ENCODE measurements at places on chromosomes 1 and 21.

- no peak for DNase-seq
These were observed 243.9 kb downstream of the FOXD2 start for GRCh38 chr1:47681735-47682134.

GRCh38 chr1:109969907-109970306 is 14.7 kb upstream of the AHCYL1 start:
- no peak for DNase-seq

DNA sequence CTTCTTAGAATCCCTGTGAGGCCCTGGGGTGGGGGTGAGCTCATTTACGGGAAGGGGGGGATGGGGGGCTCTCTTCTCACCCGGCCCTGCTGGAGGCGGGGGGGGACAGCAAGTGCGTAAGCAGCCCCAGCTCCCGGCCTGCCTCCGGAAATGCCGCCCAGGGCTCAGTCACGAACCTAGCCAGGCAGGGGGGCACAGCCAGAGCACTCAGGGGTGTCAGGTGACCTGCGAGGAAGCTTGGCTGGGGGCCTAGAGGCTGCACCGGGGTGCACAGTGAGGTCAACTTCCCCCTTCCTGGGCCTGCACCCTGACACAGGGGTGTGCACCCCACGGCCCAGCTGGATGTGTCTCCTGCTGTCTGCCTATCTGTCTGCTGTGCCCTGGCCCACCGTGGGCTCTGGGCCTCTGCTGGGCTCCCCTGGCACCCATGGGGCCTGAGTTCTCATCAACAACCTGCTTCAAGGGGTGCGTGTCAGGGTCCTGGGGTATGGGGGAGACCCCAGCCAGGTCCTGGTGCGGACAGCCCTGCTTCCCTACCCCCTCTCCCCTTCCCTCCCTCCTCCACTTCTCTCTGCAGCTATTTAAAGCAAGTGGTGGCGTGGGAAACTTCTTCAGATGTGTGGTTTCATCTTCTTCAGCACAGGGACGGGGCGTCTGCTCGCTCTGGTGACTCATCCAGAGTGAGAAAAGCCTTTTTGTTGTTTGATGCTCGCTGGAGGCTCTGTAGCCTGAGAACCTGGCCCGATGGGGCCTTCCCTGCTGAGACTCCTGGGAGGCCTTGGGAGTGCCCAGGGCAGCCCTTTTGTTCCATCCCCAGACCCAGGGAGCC is 92.5 kb upstream of the RUNX3 start:
- no peak for DNase-seq

GRCh38 chr1:61973100-61973837 is 221.4 kb upstream of the L1TD1 start:
- DNase-seq, result no peak

DNA sequence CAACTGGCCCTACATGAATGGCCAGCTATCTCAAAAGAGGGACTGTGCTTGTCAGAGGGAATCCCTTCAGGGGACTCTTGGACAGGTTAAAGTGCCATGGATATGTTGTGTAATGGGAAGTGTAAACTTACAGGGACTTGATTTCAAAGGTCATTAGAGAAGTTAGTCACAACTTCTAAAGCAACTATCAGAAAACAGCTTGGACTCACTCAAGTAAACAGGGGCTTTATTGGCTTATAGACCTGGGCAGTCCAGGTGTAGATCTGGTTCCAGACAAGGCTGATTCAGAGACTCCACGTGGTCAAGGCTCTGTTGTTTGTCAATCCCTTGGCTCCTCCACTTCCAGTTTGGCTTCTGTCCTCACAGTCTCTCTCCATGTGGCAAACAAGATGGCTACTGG is 2.3 kb downstream of the CRP start:
- DNase-seq, result no peak

GRCh38 chr1:243903041-243903440 is 53.0 kb upstream of the AKT3 start:
- DNase-seq, result no peak

DNA sequence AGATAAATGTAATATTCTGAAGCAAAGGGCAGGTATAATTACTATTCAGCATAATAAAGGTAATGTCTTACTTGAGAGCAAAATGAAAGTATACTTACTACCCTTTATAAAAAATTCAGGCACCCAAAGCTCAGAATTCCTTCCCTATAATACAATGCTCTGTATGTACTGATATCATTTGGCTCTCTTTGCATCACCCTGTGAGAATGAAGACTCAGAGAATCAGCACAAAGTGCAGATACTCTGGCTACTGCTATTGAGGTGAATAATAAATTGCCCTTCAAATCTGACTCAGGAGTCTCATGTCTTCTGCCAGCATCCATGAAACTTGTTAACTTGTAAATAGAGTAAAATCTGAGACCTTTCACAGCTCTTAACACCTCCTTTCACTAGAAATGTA is 108.5 kb upstream of the KCTD3 start:
- no peak for DNase-seq

- peak; percentile 77 for DNase-seq
These were observed 74.6 kb downstream of the CAMK2N1 start for GRCh38 chr1:20411196-20411980.

DNA sequence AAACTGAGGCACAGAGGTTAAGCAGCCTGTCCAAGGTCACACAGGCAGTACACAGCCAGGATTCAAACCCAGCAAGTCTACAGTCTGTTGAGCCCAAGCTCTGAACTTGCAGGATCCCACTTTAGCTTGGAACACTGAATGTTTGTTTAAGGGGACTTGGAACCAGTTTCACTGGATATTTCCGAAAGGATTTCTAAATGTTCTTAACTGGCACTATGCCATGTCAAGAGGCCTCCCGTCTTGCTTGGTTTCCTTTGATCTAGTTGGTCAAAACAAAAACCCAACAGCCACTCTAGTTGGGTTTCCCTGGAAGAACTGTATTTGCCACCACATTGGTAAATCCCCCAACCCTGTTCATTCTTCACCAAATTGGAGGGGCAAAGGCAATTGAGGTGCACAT is 317.6 kb upstream of the KAZN start:
- no peak for DNase-seq

DNA sequence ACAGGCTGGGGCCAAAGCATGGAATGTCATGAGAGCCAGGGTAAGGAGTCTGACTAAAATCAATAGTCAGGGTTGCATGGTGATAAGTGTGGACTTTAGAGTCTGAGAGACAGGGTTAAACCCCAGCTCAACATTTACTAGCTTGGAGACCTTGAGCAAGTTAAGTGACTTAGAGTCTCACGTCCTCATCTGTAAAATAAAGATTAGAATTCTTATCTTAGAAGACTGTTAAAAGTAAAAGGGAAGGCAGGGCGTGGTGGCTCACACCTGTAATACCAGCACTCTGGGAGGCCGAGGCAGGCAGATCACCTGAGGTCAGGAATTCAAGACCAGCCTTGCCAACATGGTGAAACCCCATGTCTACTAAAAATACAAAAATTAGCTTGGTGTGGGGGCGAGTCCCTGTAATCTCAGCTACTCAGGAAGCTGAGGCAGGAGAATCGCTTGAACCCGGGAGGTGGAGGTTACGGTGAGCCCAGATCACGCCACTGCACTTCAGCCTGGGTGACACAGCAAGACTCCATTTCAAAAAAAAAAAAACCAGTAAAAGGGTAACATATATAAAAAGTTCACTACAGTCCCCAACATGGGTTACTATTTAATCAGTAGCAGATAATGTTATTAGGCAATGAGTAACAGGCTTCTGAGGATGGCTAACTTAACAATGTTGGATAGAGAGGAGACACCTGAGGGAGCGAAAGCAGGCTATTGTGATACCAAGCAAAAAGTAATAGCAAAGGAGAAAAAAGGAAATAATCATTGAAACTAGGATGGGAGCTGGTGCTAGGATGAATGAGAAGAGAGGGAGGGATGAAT is 20.8 kb downstream of the TMCO1 start:
- peak; percentile 55 for DNase-seq

DNA sequence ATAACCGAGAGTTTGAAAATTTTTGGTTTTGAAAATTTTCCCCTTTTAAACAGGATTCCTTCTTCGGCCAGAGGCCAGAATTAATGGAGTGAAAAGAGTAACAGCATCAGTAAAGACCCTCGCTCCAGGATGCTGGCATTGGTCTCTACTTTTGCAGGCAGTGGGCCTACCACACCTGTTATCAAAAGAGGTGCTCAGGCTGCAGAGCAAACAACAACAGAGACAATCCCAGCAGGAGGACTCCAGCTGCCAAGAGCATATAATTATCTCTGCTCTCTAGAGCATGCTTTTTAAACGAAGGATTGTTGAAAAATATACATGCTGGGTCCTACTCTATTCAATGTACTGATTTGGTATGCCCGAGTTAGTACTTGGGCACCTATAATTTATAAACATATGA is 1048.5 kb downstream of the PLA2G4A start:
- no peak for DNase-seq
